ENCODE measurements at places on chromosomes 12 and 14.

GRCh38 chr12:108201808-108202207 lies 72.7 kb downstream of the WSCD2 start:
- DNase-seq: no peak

DNA sequence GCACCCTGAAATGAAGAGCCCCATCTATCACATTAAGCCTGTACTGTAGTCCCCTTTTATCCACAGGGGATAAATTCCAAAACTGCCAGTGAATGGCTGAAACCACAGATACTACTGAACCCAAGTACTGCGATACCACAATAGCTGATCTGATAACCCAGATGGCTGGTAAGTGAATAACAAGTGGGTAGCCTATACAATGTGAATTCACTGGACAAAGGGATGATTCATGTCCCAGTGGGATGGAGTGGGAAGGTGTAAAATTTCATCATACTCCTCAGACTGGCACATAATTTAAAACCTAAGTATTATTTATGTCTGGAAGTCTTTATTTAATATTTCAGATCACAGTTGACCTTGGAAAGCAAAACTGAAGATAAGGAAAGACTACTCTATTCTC lies 201.3 kb downstream of the GPHN start:
- DNase-seq: no peak

DNA sequence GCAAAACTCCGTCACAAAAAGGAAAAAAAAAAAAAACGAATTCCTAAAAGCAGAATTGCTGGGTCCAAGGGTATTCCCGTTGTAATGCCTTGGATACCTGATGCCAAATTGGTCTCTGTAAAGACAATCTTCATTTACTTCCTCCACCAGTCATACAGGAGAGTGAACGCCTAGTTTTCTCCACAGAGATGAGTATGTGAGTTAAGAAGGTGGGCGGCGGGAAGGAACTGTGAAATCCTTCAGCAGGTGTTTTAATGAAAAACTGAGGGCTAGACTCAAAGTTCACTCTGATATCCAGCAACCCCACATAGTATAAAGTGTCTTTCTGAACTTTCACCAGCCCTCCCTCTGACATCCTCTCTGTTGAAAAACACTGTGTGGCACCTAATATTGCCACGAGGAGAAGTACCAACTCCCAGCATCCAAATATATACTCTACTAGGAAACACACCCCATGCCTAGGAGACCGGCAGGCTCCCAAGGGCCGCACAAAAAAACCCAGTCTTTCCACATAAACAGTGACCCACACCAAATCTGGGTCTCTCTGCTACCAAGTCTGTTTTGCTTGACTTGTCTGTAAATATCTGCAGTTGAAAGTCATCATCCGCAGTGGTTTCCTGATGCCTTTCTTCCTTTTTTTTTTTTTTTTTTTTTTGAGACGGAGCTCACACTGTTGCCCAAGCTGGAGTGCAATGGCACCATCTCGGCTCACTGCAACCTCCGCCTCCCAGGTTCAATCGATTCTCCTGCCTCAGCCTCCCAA lies 30.3 kb upstream of the FOXN3 start:
- no peak for DNase-seq

DNA sequence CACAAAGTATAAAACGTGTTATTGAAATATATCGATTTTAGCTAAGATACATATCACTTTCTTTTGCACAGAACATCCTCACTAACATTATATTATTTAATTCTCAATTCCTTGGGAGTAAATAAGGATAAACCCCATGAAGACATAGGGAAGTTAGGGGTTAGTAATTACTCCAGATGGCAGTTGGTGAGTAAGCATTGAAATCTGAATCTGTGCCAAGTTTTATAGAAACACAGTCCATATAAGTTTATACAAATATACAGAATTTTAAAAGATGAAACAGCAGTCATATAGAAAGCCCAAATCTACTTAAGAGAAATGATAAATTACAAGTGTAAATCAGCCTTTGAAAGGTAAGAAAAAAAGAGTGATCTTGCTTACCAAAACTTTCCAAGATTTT lies 200.4 kb upstream of the SYT10 start:
- no peak for DNase-seq

GRCh38 chr12:29783773-29784666 lies at the start of gene TMTC1:
TSS of gene TMTC1 (minus strand) at chr12:29783942. CDS start at chr12:29783751, 191 bp downstream.
- DNase-seq: no peak

DNA sequence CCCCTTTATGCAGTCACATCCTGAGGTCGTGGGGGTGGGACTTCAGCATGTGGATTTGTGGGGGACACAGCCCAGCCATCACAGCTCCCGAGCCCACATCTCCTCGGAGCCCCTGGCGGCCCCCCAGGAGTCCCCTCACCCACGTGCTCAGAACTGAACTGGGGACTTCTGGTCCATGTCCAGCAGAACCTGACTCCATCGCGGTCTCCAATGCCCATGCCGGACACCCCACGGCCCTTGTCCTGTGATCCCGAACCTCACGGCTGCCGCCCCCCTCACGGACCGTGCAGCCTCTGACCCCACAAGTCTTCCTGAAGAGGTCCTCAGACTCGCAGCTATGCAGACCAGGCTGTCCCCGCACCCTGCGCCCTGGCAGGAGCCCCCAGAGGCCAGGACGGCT lies 13.5 kb upstream of the FBRSL1 start:
- DNase-seq: no peak

DNA sequence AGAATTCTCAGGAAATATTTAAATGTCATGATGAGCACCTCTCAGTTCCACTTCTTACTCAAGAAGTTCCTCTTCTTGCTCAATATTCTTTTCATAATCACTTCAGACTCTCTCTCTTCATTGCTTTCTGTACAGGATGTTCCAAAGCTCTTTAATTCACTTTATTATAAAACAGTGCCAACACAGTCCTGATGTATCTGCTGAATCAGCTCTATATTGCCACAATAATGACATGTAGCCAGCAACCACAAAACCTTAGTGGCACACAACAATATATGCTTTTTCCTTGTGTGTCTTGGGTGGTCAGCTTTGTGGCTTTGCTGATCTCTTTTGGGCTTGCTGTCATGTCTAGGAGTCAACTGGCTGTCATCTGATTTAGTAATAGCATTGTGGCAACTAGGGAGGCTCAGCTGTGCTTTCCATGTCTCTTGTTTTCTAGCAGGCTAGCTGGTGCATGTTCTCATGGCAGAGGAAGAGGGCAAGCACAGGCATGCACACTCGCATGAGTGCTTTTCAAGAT lies 52.8 kb upstream of the SLC2A13 start:
- no peak for DNase-seq

DNA sequence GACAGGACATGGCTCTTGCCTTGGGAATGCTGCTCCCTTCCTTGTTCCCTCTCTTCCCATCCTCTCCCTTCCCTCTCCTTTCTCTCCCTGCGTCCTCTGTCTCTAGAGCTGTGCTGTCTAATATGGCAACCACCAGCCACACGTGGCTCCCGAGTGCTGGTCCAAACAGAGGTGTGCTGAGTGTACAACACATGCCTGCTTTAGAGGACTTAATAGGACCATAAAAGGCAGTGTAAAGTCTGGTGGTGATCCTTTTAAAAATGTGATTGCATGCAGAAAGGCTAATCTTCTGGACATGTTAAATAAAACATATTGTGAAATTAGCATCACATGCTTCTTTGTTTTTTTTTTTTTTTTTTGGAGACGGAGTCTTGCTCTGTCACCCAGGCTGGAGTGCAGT lies 87.2 kb downstream of the ESRRB start:
- DNase-seq: no peak

DNA sequence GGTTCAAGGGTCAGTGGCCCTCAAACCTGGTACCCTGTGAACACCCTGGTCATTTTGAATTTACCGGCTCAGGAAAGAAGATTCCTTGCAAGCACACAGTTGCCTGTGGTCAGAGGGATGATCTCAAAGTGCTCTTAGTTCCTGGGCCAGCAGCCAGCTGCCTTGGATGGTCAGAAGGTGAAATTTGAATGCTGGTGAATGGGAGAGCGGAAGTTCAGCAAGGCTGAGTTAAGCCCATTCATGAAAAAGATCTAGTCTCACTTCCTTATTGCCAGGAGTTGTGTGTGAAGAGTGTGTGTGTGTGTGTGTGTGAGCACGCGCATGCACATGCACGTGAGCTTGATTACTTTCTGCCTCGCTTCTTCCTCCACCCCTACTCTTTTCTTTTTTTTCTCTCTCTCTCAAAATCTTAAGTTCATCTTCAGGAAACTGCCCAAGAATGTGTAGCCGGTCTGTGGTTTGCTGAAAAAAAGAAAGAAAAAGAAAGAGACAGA lies 155.5 kb upstream of the CCND2 start:
- no peak for DNase-seq

DNA sequence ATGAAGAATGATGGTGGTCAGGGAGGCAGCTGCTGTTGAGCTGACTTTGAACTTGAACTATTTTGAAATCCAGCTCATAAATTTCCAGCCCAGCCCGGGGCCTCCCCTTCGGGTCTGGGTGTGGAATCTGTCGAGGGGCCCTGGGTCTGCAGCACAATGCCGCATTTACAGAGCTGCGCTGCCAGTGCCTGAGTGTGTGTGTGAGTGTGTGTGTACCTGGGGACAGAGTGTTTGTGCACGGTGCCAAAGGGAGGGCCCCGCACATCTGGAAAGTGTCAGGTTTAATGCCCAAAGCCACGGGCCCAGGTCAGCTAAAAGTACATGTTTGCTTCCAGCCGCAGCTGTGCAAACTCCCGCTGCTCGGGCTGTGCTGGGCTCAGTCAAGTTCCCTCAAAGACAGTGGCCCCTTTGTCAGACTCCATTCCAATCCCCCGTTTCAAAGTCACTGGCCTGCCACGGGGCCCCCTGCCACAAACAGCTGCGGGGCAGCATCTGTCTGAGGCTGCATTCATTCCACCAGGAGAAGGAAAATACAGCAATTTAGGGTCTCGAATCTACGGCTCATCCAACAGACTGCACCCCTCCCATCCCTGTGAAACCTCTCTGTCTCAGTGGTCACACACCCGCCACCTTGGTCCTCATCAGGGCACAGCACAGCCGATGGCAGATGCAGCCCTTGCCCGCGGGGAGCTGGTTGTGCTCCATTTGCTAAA lies 16.3 kb upstream of the RFLNA start:
- DNase-seq: no peak

DNA sequence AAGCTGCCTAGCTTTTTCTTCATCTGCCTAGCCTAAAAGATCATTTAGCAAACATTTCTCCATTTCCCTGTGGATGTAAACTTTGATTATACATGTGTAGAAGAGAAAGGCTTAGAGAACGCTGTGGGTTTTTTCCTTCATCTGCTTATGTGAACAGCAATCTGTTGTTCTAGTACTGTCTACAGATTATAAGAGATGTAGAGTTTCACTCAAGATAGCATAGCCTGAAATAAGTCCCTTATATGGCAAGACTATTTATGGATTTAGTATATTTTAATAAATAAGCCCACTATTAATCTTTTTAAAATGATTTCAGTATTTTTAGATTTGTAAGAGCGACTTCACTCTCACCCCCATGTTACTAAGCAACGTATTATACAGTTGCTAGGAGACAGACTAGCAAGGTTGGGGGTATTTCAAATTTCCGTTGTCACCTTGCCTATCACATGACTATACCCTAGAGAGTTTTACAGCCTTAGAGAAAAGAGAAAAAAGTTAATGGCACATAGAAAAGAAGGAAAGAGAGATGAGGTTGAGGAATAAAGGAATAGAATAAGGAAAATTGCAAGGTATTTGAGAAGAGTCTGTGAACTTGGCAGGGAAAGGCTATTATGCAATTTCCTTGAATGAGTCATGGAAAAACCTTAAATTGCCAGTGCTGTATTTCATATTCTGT lies 12.2 kb upstream of the TUBA1A start:
- no peak for DNase-seq

DNA sequence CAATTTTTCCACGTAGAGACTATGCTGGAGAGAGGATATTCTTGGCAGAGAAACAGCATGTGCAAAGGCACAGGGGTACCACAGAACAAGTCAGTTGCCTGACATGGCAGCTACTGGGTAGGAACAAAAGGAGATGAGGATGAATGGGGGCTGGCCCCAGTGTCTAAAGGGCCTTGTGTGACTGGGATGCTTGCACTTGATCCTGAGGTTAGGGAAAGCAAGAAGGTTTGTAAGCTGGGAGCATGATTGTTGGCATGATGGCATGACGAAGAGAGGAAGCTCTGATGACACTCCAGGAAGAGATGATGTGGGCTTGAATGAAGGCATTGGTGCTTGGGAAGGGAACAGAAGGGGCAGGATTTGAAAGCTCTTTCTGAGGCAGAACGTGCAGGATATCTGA lies 139.1 kb downstream of the ZFP36L1 start:
- no peak for DNase-seq

DNA sequence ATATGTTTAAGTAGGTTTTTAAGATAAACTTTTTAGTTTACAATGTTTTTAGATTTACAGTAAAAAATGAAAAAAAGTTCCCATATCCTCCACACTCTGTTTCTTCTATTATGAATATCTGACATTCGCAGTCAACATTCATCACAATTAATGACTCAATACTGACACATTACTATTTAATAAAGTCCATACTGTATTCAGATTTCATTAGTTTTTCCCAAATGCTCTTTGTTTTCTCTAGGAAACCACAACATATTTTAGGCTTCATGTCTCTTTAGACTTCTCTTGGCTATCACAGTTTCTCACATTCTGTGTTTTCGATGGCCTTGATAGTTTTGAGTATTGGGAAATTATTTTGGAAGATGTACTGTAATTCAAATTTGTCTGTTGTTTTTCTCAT lies 399.8 kb downstream of the SLC6A15 start:
- DNase-seq: no peak

- no peak for DNase-seq
These were observed 11.0 kb upstream of the PLBD1 start for GRCh38 chr12:14578646-14579045.

DNA sequence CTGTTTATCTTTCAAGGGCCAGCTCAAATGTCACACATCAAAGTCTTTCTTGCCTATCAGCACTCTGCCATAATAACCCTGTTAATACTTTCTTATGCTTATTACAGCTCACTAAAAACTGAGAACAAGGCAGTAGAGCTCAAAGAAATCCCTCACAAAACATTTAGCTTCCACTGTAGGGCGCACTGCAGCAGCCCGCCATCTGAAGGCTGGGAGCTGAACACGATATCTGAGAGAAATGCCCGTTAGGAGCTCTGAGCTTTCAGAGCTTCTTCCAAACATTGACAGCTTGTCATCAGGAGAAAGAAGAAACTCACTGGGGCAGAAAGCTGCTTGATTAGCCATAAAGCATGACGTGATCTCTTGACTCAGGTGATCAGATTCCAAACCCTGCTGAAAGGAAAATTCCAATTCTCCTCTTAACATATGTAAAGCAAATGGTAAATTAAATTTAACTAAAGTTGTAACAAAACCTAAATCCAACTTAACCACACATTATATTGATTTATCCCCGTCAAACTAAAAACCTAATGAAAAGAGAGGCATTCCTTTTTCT lies 175.7 kb downstream of the C12orf50 start:
- no peak for DNase-seq

GRCh38 chr14:65637780-65638179 lies 225.2 kb downstream of the FUT8 start:
- DNase-seq: no peak

All from activated T-cell treated with anti-CD3 and anti-CD28 coated beads for 1 hour (primary cell).